ENCODE measurements at places on chromosomes 7 and 10.

DNA sequence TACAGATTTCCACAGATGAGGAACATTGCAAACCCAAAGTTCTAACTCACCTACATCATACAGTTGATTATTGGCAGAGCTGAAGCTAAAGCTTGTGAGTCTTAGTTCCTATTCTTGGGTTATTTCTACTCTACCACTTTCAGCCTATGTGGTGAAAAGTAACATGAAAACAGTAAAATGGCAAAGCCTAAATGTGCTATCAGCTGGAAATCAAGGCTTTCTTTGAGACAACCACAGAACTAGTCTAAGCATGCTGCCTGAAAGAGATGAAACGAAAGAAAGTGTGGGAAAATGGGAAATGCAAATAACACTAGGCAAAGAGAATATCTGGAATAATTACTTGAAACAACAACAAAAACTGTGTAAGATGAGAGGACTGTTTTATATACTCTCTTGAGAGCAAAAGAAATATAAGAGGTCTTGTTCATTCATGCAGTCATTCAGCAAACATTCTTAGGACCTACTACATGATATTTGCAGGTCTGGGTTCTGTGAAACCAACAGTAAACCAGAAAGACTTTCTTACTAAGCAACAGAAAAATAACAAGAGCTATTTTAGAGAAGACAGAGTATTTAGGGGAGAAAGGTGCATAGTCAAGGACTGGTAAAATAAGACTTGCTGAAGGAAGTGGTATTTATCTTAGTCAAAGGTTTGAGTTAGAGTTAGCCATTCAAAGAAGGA is 437.1 kb downstream of the HTR7 start:
- no peak for DNase-seq

DNA sequence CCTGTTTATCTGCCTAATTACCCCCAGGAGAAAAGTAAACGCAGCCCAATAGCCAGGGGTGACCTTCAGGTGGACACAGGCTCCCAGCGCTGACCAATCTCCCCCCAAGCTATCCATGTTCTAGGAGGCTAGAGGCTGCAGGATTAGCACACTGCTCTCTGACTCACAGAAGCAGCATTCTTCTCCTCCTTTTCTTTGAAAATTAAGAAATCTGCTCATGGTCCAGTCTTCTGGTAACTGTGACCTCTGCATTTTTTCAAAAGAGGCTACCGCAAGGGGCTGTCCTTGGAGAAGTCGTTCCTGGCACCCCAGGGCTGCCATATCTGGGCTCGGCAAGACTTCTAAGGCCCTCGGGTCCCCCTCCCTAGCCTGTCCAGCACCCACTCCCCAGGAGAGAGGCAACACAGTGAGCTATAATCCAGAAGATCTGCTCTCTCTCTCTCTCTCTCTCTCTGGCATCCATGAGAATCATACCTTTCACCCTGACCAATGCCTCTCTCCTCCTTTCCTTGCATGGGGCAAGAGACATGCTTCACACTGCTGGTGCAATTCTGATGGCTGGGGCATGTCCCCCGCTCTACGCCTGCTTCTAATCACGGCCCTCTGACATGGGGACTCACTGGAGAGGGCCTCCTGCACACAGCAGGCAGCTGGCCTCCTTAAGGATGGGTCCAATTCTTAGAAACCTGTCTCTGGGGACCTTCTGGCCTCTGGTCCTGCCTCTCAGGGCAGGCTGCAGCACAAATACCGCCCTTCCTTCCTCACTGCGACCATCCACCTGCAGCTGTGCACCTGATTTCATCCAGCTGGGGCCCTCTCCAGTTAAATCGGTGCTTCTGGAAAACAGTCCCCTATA is 27.3 kb downstream of the ANXA11 start:
- no peak for DNase-seq

GRCh38 chr10:58026036-58026435 is 241.7 kb downstream of the IPMK start:
- DNase-seq, result no peak

GRCh38 chr10:129098517-129098916 is 368.5 kb upstream of the MGMT start:
- no peak for DNase-seq

GRCh38 chr10:9950070-9950469 is 1067.6 kb upstream of the CELF2 start:
- DNase-seq, result no peak

DNA sequence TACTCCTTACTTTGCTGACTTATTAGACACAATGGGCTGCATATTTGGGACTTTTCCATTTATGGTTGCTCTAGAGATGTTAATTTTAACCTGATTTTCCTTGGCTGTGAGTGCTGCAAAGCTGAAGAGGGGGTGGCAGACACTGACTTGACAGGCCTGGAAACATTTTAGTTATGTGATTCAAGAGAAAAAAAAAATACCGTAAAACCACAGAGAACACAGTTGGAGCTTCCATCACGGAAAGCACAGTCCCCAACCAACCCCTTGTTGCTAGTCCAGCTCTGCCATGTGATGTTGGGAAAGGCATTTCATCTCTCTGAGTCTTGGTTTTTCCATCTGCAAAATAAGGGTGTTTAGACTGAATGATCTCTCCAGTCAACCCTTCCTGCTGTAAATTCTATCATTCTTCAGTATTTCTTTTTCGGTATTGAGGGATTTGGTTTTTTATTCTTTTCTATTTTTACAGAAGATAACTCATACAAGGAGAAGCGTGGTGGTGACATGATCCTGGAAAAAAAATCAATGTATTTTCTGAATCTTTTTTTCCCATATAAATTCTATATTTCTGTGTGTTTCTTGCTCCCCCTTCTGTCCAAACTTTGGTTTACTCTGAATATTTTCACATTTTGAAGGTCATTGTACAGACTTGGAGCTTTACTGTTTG is 246.1 kb downstream of the REEP3 start:
- no peak for DNase-seq
